ENCODE measurements at places on chromosomes 6 and 20.

DNA sequence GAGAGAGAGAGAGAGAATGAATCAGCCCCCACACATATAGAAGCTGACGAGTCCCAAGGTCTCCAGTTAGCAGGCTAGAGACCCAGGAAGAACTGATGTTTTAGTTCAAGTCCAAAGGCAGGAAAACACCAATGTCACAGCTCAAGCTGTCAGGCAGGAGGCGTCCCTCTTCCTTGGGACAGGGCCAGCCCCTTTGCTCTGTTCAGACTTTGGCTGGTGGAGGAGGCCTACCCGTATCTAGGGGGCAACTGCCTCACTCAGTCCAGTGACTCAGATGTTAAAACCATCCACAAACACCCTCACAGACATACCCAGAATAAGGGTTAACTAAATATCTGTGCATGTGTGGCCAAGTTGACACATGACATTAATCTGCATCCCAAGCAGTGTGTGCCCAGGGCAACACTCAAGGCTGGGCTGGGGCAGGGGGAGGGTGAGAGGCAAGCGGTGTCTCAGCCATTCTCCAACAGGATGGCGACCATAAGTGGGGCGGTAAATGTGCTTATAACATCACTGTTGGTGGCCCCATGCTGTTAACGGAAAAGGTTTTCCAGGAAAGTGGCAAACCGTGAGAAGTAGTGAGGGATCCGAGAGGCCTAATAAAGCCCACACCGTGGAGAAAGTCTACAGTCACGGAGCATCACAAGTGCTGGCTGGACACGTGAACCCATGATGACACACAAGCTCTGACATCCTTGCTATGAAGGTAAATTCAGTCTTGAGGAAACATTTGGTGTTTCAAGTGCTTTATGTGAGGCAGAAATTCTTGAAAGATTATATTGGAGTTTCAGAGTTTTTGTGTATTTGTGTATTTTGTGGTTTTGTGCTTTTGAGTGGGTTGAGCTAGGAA, 28.1 kb downstream of the RAMACL start:
- no peak for DNase-seq

- no peak for DNase-seq
These were observed 949 bp upstream of the SLC17A3 start for GRCh38 chr6:25874822-25875562.

- DNase-seq = peak; percentile 26
These were observed 53.1 kb downstream of the NINL start for GRCh38 chr20:25532015-25532751.

GRCh38 chr20:39789411-39789810, 827.3 kb downstream of the DHX35 start:
- no peak for DNase-seq

DNA sequence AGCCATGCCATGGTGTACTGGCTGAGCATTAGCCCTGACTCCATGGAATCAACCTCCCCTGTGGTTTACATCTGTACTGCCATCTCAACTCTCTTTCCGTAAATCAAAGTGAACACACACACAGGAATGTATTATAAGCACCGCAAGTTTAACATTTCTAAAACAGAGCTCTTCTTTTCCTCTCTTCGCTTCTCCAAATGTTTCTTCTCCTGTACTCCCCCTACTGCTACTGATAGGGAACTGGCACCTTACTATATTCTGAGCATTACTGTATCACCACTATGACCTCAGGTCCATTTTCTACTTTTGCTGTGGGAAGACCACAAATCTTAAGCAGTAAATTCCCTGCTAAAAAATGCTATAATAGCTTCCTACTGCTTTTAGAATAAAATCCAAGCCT, 101.2 kb downstream of the NUS1 start:
- no peak for DNase-seq

DNA sequence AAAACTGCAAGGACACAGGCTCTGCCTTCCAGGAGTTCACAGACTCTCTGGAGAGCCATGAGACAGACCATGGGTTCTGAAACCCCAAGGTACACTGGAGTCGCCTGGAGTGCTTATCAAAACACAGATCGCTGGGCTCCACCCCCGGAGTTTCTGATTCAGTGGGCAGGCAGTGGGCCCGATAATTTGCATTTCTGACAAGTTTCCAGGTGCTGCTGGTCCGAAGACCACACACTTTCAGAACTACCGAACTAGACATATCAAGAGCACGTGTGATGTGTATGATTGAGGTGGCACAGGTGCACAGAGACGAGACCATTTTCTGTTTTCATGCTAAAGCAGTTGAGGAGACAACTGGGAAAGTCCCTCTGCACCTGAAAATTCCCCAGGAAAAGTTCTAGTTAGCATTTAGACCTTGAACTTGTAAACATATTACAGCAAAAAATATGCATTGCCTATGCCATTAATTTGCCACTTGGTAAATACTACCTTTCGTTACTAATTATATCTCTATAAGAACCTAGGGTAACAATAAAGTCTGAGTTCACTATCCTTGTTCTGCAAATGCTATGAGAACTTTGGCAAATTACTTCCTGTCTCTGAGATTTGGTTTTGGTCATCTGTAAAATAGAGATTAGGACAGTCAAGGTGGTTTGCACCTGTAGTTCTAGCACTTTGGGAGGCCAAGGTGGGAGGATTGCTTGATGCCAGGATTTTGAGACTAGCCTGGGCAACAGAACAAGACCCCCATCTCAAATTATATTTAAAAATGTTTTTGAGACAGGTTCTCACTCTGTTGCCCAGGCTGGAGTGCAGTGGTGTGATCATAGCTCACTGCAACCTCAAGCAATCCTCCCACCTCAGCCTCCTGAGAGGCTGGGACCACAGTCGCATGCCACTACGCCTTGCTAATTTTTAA, 14.3 kb upstream of the PIM1 start:
- DNase-seq = no peak

- DNase-seq = no peak
These were observed 201.5 kb upstream of the RNF24 start for GRCh38 chr20:4216866-4217265.

DNA sequence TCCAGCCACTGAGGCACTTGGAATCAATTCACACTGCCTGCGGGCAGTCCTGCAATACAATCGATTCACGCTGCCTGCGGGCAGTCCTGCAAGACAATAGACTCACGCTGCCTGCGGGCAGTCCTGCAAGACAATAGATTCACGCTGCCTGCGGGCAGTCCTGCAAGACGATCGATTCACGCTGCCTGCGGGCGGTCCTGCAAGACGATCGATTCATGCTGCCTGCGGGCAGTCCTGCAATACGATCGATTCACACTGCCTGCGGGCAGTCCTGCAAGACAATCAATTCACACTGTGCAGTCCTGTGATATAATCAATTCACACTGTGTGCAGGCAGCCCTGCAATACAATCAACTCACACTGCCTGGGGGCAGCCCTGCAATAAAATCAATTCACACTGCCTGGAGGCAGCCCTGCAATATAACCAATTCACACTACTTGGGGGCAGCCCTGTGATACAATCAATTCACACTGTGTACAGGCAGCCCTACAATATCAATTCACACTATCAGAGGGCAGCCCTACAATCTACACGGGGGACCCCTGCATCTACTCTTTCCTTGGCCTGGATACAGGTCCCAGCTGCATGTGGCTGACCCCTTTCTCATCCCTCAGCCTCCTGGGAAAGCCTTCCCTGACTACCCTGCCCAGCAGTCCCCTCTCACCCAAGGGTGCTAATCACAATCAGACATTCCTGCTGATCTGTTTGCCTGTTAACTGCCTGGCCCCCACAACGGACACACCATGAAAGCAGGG, 10.4 kb downstream of the TAF4 start:
- no peak for DNase-seq

GRCh38 chr20:63067721-63068560, 61.2 kb upstream of the BHLHE23 start:
- no peak for DNase-seq

- DNase-seq = no peak
These were observed 15.7 kb downstream of the ATP9A start for GRCh38 chr20:51752343-51752951.

- DNase-seq = no peak
These were observed 166.3 kb downstream of the DTNBP1 start for GRCh38 chr6:15496345-15497131.

DNA sequence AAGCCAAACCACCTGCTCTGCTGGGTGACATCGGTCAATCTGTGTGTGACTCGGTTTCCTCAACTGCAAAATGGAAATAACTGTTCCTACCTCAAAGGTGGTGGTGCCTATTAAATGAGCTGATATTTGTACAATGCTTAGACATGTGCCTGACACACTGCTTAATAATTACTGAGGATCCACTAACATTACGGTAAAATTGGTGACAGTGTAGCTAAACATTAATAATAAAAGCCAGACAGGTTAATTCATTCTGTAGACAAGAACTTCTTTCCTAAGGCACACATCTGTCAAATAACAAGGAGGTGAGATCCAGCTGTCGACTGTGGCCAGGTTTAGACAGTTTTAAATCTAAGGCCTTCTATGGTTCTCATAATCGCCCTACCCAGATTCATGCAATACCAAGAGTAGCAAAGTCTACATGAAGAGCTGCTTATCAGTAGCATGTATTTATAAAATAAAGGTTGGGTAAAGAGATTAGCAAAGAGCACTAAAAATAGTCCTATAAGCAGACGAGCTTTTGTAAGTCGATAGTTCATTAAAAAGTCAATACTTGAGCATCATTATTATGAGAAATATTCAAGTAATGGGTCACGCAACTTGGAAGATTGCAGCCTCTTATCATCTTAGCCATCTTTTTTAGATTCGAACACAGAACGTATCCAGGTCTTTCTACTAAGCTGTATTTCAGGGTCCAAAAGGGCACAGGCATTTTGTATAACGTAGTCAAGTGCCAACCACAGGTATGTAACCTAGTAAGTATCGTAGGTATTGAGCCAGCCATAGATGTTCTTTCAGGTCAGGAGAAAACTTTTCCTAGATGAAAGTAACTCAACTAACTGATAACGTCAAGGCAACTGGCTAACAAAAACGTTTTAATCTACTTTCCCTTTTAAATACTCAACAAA, 3.2 kb downstream of the CNKSR3 start:
- DNase-seq = no peak

- no peak for DNase-seq
These were observed 28.1 kb downstream of the NFYA start for GRCh38 chr6:41100871-41101287.

GRCh38 chr6:74410630-74411029, 714.6 kb downstream of the CD109 start:
- DNase-seq = no peak

GRCh38 chr20:48926821-48927220, 5.3 kb downstream of the ARFGEF2 start:
- no peak for DNase-seq

GRCh38 chr6:128379577-128379976, 140.8 kb downstream of the PTPRK start:
- no peak for DNase-seq

DNA sequence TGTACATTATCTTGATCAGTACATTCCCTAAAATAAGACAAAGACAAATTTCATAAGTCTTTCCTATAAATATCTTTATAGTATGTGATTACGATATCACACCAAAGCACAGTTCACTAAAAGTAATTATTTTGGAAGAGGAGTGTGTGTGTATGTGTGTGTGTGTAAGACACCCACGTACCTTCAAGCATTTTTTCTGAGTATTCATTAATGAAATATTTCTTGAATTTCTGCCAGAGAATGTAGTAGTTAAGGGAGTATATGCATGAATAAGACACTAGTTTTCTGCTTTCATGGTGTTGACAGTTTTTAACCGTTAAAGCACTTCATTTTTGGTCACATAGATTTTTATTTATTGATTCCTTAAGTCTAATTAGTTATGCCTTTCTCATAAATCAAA, 36.8 kb downstream of the MANEA start:
- DNase-seq = no peak

DNA sequence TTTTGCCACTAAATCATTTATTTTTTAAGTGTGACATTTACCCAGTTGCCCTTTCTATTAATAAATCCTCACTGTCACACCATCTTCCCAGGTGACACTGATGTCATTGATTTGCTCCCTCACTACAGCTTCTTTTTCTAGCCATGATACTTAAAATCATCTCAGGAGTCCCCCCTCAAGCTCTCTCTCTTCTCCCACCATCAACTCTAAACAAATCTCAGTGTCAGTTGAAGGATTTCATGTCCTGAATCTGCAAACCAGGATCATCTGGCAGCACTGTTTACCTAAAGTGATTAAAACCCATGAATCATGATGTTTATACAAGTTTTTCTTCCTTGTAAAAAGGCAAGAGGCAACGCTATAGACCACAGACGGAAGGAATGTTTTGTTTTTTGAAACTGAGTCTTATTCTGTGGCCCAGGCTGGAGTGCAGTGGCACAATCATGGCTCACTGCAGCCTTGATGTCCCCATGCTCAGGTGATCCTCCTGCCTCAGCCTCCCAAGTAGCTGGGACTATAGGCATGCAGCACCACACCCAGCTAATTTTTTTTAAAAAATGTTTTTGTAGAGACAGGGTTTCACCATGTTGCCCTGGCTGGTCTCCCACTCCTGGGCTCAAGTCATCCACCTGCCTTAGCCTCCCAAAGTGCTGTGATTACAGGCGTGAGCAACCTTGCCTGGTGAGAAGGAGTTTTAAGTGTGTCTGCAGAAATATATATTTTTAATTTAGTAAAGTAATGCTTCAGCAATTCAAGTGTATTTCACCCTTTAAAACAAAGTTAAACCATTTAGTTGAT, 30.1 kb upstream of the SH3BGRL2 start:
- DNase-seq = no peak

GRCh38 chr6:2877057-2877882, 25.8 kb downstream of the SERPINB9 start:
- DNase-seq = no peak

DNA sequence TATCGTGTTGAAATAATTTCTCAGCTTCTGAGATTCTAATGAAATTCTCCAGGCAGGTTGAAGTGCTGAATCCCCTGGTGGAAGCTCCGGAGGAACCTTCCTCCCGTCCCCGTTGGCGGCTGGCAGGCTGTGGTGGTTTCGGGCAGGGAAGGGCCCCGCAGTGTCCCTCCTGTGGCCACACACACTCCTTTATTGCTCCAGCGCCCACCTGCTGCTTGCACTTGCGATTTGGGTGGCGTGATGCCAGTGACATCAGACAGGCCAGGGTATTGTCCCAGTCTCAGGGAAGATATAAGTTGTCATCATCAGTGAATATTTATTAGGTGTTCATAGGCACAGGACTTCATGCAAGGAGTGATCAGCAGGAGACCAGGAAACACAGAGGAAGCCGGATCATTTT, 530.4 kb downstream of the QKI start:
- peak; percentile 23 for DNase-seq

GRCh38 chr6:33147807-33148666, 44.2 kb downstream of the COL11A2 start:
- peak; percentile 63 for DNase-seq

DNA sequence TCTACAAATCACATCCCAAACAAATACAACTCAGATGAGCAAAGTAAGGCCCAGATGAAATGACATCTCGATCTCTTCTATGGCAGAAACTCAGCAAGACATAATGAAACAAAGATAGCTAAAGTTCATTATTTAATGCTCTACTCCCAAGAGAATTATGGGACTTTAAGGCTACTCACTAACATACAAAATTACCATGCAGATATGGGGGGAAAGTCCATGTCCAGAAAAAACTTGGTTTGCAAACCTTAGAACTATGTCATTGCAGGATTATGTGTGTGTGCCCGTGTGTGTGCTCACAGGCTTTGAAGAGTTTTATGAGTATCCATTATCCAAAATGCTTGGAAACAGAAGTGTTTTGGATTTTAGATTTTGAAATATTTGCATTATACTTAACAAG, 34.0 kb downstream of the AKIRIN2 start:
- DNase-seq = no peak
